ENCODE measurements at places on chromosomes 2 and 18.

DNA sequence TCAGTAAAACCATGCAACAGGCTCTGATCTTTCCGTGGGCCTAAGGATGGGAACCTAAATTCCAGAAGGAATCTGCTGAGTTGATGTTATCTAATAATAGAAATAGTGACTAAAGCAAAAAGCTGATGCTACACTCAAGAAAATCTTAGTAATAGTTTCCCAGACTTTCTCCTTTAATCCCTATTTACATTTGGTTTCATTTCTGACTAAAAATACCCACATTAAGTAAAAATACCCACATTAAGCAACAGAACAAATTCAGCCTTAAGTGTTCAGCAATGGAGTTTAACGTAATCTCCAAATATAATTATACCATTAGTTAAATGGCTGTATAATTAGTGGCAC lies 50.3 kb downstream of the CCBE1 start:
- DNase-seq = no peak

DNA sequence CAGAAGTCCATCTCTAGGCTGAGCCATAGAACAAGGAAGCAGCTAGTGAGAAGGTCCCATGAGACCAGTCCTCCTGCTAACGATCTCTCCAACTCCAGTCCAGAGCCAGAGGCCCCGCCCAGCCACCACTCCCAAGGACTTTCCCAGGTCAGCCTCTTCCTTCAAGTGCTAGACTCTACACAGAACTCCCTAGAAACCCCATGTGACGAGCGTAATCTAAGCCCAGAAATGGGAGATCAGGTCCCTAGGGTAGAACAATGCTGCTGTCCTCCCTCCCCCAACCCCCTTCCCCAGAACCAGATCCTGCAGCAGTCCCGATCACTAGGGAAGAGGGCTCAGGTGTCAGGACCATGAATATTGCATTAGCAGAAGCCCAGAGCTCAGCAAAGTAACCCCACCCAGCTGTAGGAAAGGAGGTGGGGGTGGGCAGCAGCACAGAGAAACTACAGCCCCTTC lies 6.9 kb downstream of the DCTN1 start:
- DNase-seq = no peak

- DNase-seq = no peak
Measured at GRCh38 chr2:40204268-40204667, 247.6 kb downstream of the SLC8A1 start.

GRCh38 chr2:223180463-223180862 lies 128.5 kb downstream of the KCNE4 start:
- DNase-seq = no peak

DNA sequence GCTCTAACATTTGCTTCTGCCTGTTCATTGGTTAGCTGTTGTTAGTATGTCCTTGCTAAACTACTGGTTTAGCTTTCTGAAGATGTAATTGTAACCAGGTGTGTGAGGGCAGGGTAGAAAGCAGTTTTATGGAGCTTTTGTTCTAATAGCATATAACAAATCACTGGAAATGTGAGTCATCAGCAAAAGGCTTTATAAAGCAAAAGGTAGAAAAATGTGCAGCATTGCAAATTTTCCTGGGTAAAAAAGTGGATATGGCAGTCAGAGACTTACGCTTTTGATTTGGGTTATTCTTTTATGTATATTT lies 85.3 kb downstream of the ZNF407 start:
- no peak for DNase-seq

Measured in CD8-positive, alpha-beta T cell (primary cell).